SK-MEL-5 (cell line): ENCODE measurements at places on chromosomes 1 and 21. TPM values are rescaled to one million over a fixed set of nuclear protein-coding genes. Genes with fewer than 3 reads are reported as not detected.

DNA sequence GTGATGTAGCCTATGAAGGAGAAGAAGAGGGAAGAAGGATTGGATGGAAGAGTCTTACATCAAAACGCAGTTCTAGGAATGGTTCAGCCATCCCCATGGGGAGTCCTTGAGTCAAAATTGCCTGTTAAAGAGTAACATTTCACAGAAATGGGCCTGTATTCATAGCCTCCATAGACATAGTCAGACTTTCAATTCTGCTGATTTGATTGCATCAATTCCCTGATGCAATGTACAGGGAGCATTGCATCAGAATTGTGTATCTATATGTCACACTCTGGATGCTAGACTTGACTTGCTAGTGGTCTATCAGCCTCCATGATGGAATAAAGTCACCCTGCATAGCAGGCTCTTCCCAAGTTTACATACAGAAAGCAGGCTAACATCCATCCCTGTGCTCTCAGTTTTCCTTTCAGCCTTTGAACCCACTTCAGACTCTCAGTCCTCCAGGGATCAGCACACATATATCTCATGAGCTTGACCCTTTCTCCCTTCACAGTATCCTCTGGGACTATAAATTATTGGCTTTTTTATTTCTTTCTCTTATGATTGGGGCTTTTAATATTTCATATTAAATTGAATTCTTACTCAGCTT, 1111.7 kb upstream of the B3GALT2 start:
- DNase-seq = no peak

DNA sequence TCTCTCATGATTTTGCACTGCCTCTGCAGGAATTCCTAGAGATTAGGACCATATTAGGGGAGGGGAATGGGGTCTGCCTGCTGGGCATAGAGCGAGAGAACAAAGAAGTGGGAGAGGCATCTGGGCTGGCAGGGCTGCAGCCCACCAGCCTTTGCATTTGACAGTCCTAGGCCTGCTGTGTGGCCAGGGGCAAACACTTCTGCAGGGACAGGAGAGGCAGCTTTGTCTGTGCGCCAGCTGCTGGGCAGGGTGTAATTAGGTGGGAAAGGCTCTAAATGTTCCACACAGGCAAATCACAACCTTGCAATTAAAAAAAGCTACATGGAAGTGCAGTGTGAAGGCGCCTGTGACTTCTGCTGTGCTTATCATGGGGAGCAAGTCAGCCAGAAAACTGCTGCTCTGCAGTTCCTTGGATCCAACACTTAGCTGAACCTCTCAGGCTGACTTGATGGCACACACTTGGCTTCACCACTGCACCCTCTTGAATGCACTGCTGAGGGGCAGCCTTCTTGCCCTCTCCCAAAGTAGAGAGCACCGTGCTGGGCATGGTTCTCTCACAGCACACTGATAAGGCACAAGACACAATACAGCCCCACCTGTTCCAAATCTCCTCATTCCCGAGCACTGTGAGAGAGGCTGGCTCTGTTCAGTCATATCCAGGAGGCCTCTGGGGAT, 73.6 kb upstream of the TLR5 start:
- DNase-seq = no peak

- peak; percentile 98 for DNase-seq
Observed at GRCh38 chr1:198935306-198935921, 296.6 kb downstream of the PTPRC start.

- no peak for DNase-seq
Observed at GRCh38 chr1:15180945-15181523, 27.5 kb downstream of the TMEM51 start.

GRCh38 chr1:24888061-24888970, 41.8 kb downstream of the RUNX3 start:
- DNase-seq = no peak

- no peak for DNase-seq
Observed at GRCh38 chr1:47693115-47693514, 255.3 kb downstream of the FOXD2 start.

DNA sequence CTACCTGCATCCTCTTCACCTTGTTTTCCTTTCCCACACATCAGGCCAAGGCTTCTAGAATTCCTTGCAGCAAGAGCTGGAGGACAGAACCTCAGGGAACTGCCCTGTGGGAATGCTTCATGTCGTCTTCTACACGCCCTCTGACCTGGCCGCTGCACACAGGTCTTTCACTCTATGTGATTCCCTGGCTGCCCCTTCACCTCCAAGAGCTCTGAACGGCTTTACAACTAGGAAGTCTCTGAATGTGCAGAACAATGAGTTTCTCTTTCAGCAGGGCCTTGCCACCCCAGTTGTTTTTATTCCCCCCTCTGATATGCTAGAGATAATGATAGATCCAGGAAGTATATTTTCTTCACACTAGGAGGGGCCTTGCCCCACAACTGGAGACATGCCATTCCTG, 142.6 kb downstream of the CLIC6 start:
- no peak for DNase-seq

- no peak for DNase-seq
Observed at GRCh38 chr1:182386980-182387379, 4.6 kb downstream of the GLUL start.

GRCh38 chr1:237139732-237140131, 97.7 kb downstream of the RYR2 start:
- DNase-seq = no peak

DNA sequence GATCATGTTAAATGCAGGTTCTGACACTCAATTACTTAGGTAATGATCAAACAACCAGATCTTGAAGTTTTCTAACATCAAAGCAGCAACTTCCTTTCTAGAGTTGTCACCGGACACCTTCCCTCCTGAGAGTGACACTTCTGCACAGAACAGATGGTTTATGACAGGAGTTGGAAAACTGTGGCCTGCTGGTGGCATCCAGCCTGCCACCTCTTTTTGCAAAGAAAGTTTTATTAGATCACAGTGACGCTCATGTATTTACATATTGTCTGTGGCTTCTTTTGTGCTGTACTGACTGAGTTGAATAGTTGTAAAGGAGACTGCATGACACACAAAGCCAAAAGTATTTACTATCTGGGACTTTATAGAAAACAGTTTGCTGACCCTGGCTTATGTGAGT, 28.3 kb downstream of the DDR2 start:
- no peak for DNase-seq

DNA sequence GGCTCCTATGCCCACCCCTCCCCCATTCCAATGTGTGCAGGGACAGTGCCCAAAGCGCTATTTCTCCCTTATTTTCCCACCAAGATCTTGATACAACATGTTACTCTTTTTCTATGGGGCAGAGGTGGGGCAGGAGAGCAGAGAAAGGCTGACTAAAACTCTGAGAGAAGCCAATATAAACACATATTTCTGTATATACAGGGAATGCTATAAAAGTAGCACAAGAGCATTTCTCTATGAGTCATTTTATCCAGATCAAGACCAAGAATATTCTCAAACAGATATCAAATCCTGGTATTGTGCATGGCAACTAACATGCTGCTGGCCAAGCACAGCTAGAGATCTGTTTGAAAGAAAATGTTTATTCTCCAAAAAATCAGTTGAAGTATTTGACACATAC, 7.3 kb downstream of the WDR26 start:
- no peak for DNase-seq

DNA sequence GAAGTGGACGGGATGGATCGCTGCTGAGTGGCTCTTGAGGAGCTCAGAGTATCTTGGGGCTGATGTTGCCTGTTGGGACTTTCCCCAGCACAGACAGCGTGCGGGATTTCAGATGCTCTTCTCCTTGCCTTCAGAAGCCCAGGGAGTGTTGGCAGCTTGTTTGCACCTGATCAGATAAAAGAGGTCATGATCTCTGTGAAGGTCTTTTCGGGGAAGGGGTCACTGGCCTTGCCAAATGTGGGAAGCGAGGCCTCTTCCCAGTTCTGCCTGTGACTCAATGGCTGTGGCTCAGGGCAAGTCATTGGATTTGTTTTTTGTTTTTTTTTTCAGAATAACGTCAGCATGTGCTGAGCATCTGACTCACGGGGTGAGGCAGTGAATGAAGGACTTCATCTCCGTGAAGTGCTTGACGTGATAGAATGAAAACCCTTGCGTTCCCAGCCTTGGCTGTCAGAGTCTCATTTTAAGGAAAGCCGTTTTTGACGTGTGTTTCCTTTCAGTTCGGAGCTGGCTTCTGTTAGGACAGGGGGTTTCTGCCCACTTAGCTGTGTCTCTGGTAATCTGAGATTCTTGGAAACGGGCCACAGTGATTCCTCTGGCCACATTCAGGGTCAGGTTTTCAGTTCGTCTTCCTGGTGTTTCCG, 46.7 kb downstream of the GALNT2 start:
- DNase-seq = peak; percentile 100

DNA sequence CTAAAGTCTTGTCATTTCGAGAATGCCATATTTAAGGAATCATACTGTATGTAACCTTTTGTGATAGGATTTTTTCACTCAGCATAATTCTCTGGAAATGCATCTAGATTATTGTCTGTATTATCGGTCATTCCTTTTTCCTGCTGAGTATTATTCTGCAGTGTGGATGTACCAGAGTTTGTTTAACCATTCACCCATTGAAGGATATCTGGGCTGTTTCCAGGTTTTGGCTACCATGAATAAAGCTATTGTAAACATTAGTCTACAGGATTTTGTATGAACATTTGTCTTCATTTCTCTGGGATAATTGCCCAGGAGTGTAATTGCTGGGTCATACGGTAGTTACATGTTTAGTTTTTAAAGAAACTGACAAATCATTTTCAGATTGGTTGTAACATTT, 61.8 kb downstream of the ATP1A1 start:
- peak; percentile 91 for DNase-seq

GRCh38 chr1:55472784-55473183, 257.6 kb upstream of the USP24 start:
- no peak for DNase-seq

DNA sequence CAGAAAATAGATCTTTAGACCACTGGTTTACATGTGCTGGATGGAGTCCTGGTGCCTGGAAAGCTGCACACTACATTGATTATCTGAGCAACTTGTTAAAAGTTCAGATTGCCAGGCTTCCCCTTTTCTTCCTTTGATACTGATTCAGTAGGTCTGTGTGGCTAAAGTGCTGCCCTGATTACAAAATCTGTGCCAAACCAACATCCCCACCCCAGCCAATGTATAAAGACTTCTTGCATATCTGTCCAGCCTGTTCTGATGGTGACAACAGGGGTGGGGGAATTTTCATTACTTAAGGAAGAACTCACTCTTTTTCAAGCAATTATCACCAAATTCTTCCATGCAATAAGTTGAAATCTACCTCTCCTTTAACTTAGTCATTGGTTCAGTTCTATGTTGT, 135.5 kb downstream of the TNFSF18 start:
- DNase-seq = no peak

- DNase-seq = peak; percentile 73
Observed at GRCh38 chr1:99481391-99481996, 164.4 kb upstream of the PALMD start.

DNA sequence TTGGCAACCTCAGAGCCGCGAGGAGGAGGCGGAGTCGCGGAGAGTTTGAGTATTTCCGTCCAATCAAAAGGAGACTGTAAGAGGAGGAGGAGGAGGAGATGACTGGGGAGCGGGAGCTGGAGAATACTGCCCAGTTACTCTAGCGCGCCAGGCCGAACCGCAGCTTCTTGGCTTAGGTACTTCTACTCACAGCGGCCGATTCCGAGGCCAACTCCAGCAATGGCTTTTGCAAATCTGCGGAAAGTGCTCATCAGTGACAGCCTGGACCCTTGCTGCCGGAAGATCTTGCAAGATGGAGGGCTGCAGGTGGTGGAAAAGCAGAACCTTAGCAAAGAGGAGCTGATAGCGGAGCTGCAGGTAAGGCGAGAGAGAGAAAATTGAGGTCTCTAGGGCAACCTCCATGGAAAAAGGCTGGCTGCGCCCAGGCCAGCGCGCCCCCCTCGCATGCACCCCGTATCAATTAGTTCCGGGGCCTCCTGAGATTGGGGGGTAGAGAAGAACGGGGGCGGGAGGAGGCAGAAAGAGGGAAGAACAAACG, at the start of gene PHGDH:
PHGDH (plus strand) TSS at position 131 of the 538 bp plus-strand sequence; CDS start at position 220, 89 bp downstream.
- peak; percentile 68 for DNase-seq

- no peak for DNase-seq
Observed at GRCh38 chr1:172898866-172899265, 151.9 kb downstream of the TNFSF18 start.

DNA sequence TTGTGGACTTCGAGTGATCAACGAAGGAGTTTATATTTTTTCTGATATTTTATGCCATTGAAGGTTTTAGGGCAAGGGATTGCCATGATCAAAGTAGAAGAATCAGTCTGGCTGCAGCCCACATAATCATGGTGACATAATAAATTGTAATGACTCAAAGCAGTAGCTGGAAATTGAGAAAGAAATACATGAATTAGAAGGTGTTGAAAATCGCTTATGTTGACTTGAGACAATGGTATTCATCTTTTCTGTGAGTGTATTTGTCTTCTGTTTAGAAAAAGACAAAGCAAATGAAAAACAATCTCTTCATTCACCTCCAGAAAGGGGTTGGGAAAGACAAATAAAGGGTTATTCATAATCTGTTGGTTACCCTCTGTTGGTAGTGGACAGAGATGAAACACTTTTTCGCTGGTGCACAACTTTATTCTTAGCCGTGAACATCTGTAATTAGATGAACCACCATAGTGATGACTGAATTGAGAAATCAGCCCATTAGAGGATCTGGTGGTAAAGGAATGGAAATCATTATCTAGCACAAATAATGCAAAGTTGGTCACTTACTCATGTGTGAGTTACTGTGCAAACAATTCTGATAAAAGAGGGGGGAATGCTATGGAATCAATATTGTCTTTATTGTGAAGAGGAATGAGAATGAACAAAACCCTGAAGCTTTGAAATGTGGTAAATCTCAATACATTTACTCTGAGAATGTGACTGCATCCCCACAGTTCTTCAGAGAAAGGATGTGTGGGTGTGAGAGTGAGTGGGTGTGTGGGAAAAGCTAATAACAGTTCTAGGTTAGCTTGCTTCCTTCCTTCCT, 121.8 kb downstream of the NTNG1 start:
- DNase-seq = no peak

- DNase-seq = no peak
Observed at GRCh38 chr1:57067863-57068262, 102.0 kb upstream of the C8B start.

DNA sequence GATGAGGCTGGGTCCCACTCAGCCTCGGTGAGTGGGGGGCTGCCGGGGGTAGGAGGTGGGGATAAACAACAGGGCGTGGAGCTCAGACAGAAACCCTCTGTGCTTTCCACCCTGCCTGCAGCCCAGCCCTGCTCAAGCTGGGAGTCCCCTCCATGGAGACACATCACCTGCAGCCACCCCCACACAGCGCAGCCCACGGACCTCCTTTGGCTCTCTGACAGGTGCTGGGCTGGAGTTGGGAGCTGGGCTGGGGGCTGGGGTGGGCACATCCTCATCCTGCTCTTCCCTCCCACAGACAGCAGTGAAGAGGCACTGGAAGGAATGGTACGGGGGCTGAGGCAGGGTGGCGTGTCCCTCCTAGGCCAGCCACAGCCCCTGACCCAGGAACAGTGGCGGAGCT, 1.9 kb upstream of the CATSPER4 start:
- no peak for DNase-seq

POU3F1 gene
- 3.0 and 4.0 TPM in 2 replicates for total RNA-seq

CA6 gene
- total RNA-seq = 0.26 and 0.53 TPM in 2 replicates

FAM78B gene
- total RNA-seq = 3.1 and 4.5 TPM in 2 replicates

KCNK2 gene
- 2.0 and 5.1 TPM in 2 replicates for total RNA-seq

SLC44A3 gene
- 15.0 and 17.7 TPM in 2 replicates for total RNA-seq

KANK4 gene
- not detected in 2 replicates for total RNA-seq

SPRR2D gene
- total RNA-seq = 26.7 and 39.8 TPM in 2 replicates

INAVA gene
- not detected in 2 replicates for total RNA-seq

FOXO6 gene
- 0.18 and 0.24 TPM in 2 replicates for total RNA-seq

FNBP1L gene
- total RNA-seq = 52.9 and 59.0 TPM in 2 replicates

PRAMEF2 gene
- not detected in 2 replicates for total RNA-seq

PPM1J gene
- total RNA-seq = 0.40 and 0.61 TPM in 2 replicates
